ENCODE measurements at places on chromosomes 5 and 9.

- DNase-seq = no peak
Measured at GRCh38 chr5:102528600-102528999, 29.8 kb upstream of the SLCO6A1 start.

- no peak for DNase-seq
Measured at GRCh38 chr9:118230329-118230728, 526.1 kb downstream of the TLR4 start.

DNA sequence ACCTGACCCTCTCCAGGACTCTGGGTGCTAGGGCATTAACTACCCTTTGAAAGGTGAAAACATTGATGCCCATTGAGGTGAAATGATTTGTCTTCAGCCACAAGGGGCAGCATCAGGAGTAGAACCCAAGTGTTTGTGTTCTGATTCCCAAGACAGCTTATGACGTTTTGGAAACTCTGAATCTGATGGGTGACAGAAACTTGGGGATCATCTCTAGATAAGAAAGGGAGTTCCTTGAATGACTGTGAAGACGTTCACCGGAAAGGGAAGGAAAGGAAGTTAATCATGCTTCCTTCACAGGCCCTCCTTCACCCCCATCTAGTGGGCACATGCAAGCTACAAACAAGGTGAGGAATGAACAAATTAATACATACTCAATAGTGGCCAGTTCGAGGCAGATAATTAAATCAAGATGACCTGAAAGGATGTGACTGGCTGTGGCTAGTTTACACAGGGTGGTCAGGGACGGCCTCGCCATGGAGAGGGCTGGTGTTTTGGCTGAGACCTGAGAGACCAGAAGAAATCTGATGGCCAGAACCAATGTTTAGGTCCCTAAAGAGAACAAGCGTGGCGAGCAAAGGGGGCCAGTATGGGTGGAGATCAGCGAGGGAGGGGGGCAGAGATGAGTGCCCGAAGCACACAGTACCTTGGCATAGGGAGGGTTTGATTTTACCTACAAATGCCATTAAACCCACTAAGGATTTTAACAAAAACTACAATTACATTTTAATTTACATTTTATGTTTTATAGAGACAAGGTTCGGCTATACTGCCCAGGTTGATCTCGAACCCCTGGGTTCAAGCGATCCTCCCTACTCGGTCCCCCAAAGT, 937 bp upstream of the SLC26A2 start:
- DNase-seq = peak; percentile 5

DNA sequence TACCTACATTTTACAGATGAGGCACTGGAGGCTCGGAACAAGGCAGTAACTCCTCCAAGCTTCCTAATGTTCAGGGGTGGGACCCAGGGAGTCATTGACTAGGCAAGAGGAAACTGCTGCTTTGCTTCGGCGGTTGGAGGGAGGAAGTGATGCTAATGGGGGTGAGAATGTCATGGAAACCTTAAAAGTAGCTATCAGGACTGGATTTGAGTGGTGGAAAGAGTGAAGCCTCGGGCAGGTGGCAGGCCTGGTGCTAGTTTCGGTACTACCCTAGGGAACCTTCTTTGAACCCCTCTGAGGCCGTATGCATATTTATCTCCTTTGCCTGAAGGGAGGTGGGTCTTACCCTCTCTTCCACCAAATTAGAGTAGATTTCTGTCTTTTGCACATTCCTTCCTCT, 1.6 kb downstream of the BSPRY start:
- no peak for DNase-seq

DNA sequence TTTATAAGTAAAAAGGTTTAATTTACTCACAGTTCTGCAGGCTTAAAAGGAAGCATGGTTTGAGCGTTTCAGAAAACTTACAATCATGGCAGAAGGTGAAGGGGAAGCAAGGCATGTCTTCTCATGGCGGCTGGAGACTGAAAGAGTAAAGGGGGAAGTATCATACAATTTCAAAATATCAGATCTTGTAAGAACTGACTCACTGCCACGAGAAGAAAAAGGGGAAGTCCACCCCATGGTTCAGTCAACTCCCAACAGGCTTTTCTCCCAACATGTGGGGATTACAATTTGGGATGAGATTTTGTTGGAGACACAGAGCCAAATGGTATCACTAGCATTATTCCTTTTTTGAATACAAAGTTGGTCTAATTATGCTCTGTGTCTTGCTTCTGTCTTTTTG, 627.9 kb upstream of the ST8SIA4 start:
- no peak for DNase-seq

GRCh38 chr5:109089191-109089590, 320.6 kb downstream of the PJA2 start:
- DNase-seq = no peak

GRCh38 chr9:90651246-90651645, 8.6 kb upstream of the DIRAS2 start:
- DNase-seq = no peak

DNA sequence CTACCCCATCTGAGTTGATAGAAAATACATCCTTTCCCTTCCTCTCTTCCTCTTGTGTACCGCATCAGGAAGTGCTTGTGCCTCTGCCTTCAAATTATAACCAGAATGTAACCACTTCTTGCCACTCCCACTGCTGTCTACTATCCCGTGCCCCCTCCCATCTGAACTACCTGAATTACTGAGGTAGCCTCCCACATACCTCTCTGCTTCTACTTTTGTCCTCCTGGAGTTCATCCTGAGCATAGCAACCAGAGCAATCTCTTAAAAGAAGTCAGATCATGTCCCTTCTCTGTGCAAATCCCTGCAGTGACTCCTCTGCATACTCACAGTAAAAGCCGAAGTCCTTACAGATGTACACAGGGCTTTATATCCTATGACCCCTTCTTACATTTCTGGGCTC, 23.0 kb downstream of the SV2C start:
- DNase-seq = no peak

GRCh38 chr5:32505756-32506155, 61.2 kb upstream of the ZFR start:
- no peak for DNase-seq

- DNase-seq = no peak
Measured at GRCh38 chr5:150106674-150107426, 20.5 kb upstream of the CSF1R start.

GRCh38 chr9:136782452-136782851, 8.7 kb upstream of the TMEM141 start:
- no peak for DNase-seq

GRCh38 chr5:10828241-10828640, 67.2 kb upstream of the DAP start:
- DNase-seq = no peak

DNA sequence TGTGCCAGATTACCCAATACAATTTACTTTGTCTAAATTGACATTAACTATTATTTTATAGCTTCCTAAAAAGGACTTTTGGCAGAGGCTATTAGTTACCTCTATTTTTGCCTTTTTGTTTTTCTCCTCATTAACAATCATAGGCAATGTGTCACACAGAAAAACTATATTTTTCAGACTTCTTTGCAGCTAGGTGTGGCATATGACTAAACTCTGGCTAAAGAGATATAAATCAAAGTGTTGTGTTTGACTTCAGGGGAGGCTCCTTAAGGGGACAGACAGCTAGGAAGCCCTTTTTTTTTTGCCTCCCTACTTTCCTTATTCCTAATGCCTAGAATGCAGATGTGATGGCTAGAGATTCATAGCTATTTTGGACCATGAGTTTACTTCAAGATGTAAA, 19.7 kb upstream of the GCNT4 start:
- DNase-seq = no peak

- DNase-seq = no peak
Measured at GRCh38 chr5:82352146-82352791, 74.1 kb upstream of the RPS23 start.

DNA sequence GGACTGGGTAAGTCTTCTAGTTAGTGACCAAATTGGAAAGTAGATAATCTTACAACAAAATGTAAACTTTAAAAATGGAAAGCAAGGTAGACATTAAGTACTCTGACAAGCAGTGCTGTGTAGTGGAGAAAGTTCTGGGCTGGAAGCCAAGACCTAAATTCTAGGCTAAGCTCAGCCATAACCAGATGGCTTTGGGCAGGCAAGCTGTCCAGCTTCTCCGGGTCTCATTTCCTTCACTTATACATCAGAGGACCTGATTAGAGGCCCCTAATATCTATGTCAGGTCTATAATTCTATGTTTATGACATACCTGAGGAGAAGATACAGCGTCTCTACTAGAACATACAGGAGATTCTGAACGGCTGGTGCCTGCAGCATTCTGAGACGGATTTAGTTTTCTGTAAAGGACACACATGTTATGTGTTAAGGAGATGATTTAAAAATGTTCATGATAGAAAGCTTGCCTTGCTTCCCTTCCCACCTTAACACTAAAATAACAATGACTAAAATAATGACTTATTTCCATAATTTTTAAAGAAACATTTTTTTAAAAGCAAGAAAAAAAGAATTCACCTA, 61.2 kb downstream of the ELL2 start:
- DNase-seq = no peak

DNA sequence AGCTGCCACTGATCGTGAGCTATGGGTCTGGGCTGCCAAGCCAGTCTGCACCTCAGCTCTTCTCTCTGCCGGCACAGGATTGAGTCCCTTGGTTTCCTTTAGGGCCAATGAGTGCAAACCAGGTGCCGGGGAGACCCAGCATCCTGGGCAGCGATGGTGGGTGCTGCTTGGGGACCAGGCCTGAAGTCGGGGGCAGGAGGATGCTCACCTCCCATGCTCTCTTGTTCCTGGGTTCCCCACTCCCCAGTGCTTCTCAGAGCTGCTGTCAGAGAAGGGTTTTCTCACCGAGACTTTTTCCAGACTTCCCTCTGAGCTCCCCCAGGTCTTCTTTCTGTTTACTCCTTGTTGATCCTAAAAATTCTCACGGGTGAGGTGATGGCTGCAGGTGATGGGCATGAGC, 61.2 kb downstream of the IRX1 start:
- no peak for DNase-seq

DNA sequence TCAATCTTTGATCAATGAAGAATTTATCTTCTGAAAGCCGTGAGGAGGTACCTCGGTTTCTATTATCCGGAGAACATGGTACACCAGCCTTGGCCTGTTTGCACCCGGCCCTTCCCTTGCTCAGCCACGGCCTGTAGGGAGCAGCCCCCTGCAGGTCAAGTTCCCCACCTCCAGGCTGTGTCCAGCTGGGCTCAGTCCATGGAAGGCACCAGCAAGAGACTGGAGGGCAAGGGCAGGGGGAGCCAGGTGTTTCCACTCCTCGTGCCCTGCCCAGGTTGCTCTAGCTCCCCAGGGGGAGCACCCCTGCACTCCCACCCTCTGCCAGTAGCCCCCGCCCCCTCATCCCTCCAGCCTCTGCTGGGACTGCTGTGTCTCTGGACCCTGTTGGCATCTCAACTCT, 87.3 kb upstream of the ADAMTS2 start:
- DNase-seq = no peak

DNA sequence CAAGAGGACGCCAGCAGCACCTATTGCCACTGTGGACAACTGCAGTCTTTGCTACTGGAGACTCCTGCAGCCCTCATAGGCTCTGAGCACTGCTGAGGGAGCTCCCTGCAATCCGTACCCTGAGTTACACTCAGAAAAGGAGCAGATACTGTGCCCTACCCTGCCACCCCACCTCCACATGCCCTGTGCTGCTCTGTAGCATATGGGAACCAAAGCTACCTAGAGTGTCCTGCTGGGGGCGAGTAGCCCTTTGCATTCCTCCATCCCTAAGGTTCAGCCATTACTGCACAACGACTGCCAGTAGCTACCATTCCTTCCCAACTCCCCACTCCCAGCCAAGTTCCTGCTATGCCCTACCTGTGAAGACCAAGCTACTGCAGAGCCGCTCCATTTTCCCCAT, 90.2 kb upstream of the SNCAIP start:
- no peak for DNase-seq

DNA sequence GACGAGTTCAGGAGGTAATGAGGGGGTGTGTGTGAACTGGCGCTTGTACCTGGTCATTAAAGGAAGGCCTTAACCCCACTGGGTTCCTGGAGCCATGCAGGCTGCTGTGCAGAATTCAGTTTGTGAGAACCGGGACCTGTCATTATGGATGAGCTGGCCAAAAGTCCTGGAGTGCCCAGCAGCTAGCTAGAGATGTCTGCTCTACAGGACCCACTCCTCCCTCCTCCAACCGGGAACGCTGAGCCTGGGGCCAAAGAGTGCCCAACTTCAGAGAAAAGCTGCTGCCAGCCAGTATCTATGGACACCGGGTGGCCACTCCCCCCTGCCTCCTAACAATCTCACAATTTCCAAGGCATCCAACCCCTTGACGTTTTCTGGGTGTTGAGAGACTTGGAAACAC, 1.2 kb downstream of the ENTREP1 start:
- no peak for DNase-seq

GRCh38 chr5:171984748-171985419, 21.6 kb downstream of the FBXW11 start:
- DNase-seq = peak; percentile 52

DNA sequence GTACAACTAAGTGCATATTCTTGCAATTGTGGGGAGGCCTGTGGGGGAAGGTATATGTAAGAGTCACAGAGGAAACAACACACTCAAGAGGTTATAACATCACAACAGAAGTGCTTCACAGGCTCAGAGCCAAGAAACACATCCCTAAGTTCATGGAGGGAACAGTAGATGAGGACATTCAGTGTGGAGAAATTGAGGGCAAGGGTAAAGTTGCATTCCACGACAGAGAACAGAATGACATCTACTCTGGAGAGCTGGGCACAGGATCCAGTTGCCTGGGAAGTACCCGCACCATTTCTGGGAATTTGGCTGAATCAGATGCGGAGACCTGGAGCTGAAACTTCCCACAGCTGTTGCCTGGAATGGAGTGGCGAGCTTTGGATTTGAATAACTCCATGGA, 197.2 kb downstream of the NXNL2 start:
- no peak for DNase-seq

DNA sequence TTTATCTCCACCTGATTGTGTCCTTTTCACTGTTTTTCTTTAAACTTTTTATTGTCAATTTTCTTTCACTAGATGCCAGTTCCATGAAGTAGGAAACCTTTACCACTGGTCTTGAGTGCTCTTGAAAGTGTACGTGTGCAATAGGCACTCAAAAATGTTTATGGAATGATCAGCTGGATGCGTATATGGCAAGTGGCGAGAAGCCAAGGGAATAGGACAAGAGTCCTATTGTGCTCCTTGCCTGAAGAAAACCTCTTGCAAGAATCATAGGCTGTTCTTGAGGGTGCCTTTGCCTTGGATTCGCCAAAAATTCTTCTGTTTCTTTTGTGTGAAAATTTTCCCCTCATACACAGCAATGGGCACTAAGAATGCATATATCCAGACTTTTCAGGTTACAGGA, 97.7 kb downstream of the GHR start:
- DNase-seq = no peak

- DNase-seq = no peak
Measured at GRCh38 chr5:113140837-113141671, 164.5 kb downstream of the DCP2 start.

DNA sequence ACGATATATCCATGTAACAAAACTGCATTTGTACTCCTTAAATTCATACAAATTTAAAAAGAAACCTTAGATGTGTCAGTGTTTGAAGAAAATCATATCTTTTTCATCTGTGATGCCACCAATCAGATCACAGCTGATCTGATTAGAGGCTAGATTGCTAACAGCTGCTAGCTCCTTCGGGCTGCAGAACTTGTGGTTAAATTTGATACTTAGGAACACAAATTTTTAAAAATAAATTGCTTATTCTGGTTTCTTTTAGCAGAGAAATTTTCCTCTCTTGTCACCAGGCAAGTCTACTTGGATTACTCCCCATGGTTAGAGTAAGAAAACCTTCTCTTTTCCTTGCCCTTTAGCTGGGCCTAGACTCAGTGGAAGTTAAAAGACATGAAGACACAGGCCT, 94.6 kb upstream of the RANBP6 start:
- DNase-seq = no peak

GRCh38 chr5:113118765-113119164, 142.2 kb downstream of the DCP2 start:
- no peak for DNase-seq

All from effector memory CD8-positive, alpha-beta T cell (primary cell).